Activated T-cell treated with anti-CD3 and anti-CD28 coated beads for 1 hour (primary cell): ENCODE measurements at places on chromosomes 1 and 21.

- DNase-seq, result no peak
These were observed 5.9 kb upstream of the STUM start for GRCh38 chr1:226542623-226543103.

DNA sequence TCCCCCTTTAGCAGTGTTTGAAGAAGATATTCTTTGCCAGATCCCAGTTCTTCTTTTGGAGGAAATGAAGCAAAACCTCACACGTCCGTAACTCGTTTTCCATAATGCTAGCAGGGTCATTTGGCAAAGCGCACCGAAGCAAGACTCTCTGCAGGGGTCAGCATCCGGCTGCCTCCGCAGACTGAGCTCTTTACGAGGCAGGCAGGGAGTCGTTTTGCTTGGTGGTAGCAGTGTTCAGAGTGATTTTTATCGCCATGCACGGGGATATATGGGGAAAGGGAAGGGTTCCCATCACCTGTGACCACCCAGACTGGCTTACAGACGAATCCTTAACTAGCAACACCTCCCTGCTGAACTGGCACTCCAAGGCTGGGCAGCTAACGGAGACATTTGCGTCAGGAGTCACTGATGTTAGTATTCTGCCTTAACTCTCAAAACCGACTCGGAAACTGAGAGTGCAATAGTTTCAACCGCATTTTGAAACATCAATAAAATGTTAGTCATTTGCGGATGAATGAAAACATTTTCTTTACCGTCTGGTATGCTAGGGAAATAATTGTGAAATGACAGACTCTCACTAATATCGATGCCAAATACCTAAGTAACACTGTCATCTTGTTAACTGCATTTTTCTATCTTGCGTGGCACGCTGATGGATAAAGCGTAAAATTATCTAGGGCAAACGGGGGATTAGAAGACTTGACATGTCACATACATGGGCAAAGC is 2.2 kb upstream of the NEGR1 start:
- no peak for DNase-seq

- DNase-seq, result no peak
These were observed 890.9 kb downstream of the MRPL39 start for GRCh38 chr21:24716281-24716918.

GRCh38 chr1:22471078-22471477 is 19.4 kb downstream of the ZBTB40 start:
- no peak for DNase-seq

DNA sequence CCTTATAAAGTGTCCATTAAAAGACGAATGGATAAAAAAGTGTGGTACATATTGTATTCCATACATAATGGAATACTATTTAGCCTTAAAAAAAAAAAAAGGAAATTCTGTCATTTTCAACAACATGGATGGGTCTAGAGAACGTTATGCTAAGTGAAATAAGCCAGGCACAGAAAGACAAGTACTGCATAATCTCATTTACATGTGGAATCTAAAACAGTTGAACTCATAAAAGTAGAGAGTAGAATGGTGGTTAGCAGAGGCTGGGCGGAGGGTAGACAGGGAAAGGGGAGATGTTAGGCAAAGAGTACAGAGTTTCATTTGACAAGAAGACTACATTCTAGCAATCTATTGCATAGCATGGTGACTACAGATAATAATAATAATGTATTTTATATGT is 2.6 kb downstream of the CTSS start:
- DNase-seq, result no peak

DNA sequence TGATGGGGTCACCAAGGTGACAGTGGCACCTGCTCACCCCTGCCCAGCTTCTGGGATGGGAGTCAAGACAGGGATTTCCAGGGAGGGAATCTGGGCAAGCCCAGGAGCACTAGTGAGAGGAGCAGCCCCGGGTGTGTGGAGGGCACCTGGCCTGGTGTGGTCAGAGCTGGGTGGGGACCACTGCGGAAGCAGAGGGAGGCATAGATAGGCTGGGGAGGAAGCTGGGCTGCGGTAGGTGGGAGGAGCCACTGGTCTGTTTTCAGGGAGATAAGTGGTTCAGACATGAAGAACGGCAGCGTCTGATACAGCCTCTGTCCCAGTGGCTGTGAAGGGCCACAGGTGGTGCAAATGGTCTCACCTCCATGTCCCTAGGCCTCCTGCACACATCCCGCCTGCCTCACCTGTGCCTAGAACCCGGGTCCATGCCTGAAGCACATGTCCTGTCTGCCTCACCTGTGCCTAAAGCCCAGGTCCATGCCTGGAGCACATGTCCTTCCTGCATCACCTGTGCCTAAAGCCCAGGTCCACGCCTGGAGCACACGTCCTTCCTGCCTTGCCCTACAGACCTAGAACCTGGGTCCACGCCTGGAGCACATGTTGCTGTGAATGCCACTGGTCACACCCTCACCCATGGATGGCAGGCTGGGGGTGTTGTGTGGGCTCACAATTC is 325.9 kb upstream of the AJAP1 start:
- DNase-seq, result no peak

- no peak for DNase-seq
These were observed 285.6 kb upstream of the FMN2 start for GRCh38 chr1:239805851-239806772.

DNA sequence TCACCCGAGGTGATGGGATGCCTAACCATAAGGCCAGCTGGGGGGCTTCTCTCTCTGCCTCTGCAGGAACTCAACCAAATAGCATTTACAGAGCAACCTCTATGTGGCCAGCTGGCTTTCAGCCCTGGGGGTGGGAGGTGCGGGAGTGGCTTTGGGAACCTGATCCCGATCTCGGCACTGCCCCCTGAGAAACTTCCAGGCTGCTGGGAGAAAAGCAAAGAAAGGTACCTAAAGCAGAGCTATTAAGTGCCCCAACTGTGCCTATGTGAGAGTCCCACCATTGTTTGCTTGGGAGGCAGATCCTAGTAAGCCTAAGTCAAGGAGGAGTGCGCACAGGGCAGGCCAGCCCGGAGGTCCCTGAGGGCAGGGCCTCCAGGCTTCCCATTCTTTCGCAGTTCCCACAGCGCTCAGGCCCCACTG is 7.0 kb downstream of the KRTCAP2 start:
- no peak for DNase-seq

- DNase-seq, result no peak
These were observed 350.6 kb upstream of the RUNX1 start for GRCh38 chr21:35399706-35400105.

GRCh38 chr1:30444850-30445249 is 278.5 kb downstream of the MATN1 start:
- no peak for DNase-seq

- no peak for DNase-seq
These were observed 101.4 kb downstream of the PIK3R3 start for GRCh38 chr1:46030876-46031660.

GRCh38 chr1:210830034-210831028 is 303.6 kb downstream of the KCNH1 start:
- no peak for DNase-seq

DNA sequence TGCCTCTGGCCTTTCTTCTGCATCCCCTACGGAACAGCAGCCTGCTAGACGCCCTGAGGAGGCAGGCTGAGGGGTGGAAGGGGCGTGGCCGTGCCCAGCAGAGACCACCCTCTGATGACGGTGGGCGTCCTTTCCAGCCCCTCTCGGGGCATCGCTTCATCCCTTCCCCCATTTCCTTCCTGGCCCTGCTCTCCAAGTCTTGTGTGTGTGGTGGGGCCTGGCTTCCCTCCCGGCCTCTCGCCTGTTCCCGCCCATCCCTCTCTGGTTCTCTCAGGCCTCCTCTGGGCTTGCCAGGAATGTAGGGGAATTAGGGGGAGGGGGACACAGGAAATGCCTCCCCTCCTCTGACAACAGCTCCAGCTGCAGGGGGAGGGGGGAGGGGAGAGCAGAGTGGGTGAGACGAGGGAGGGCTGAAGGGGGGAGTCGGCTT is 51.1 kb downstream of the SKI start:
- DNase-seq, result no peak

- no peak for DNase-seq
These were observed 37.1 kb downstream of the SLC30A1 start for GRCh38 chr1:211541720-211542477.

DNA sequence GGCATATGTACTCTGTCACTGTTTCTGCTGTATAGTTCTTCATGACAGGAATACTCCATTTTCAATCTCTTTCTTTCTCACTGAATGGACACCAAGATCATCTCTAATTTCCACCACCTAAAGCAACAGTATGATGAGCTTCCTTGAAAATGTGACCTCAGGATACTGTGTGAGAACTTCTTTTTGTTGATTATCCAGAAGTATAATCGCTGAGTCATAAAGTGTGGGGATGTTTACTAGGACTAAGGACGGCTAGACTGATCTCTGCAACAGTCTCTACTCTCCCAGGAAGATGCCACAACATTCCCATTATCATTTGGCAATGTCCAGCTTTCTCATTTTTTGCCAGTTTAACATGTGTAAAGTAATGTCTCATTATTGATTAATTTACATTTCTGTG is 70.3 kb downstream of the TNFSF18 start:
- no peak for DNase-seq

- no peak for DNase-seq
These were observed 6.1 kb upstream of the CD1A start for GRCh38 chr1:158248118-158248517.
